Activated naive CD8-positive, alpha-beta T cell treated with anti-CD3 and anti-CD28 coated beads, Interleukin-2, amount 50 U/mL, for 16 hours (primary cell): ENCODE measurements at places on chromosomes 13 and 19.

DNA sequence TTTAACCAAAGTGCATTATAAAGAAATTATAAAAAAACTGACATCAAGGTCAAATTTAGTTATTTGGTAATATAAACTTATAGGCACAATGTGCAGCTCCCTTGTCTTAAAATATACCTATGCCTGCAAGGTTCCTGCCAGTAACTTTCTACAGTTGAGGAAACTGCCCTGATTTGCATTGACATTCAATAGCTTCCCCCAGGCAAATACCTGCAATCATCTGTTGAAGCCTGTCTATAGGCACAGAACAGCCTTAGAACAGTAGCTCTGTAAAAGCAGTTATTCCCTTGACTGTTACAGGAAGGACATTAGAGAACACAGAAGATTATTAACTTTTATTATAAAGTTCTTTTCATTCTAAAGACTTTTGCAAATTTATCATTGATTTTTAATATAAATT, 1239.5 kb downstream of the PCDH9 start:
- no peak for DNase-seq

DNA sequence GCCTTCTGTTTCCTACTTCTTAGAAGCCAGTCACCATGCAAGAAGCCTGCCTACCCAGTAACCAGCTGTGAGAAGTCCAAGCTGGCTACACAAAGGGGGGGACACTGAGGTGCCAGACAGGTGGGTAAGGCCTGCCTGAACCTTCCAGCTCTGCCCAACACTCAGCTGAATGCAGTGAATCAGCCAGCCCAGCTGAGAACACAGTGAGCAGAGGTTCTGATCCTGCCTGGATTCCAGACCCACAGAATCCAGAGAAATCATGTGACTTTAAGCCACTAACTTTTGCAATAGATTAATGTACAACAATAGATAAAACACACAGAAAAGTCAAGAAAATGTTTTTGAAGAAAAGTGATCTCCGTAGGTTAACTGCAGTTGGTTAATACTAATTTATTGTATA, 151.7 kb downstream of the EFNB2 start:
- no peak for DNase-seq

- DNase-seq = no peak
Observed at GRCh38 chr19:19098084-19098702, 34.4 kb downstream of the SLC25A42 start.

DNA sequence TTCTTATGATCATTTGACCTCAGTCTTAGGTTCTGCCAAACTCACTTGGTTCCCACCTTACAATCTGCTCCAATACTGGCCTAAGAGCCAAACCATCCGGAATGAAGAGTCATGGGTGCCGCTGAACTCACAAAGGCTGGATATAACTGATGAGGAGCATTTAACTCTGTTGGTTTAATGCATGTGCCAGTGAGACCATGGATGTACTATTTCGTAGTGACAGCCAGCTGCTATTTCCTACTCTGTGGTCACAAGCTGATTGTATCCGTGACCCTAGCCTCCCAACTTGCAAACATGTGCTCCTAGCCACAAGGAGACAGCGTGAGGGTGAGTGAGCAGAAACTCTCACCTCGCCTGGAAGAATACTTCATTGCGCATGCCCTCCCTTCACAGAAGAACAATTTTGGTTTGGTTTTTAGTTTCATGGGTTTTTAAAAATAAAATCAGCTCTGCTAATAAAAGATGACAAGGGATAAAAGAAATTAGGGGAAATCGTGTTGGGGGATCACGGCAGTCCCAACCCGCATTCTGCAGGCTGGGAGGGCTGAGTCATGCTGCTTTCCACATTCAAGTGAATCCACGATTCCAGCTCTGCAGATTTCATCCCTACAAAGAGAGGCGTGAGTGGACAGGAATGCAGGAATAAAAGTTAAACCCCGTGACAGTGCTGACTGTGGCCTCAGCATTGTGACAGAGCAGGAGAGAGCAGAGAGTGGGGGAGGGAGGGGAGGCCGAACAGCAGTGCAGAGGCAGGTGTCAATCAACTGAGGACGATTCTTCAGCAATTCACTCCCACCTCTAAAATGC, 66.8 kb upstream of the RAP2A start:
- no peak for DNase-seq

- no peak for DNase-seq
Observed at GRCh38 chr19:28881616-28882015, 331.3 kb downstream of the UQCRFS1 start.

DNA sequence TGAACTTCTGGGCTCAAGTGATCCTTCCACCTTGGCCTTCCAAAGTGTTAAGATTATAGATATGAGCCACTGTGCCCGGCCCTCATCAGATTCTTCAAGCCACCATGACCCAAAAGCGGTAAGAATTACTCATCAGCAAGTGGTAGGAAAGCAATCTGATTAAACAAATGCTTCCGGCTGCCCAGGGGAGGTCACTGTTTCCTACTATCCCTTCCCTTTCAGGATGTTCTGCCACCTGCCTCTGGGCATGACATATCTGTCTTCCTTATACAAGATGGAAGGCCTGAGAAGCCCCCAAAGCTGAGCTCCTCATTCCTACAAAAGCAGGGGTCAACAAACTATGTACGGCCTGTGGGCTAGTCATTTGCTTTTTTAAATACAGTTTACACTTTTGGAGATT, 7.0 kb downstream of the ABHD8 start:
- DNase-seq = no peak
